Activated CD8-positive, alpha-beta memory T cell treated with anti-CD3 and anti-CD28 coated beads for 1 hour (primary cell): ENCODE measurements at places on chromosomes 12 and 14.

- DNase-seq = no peak
Observed at GRCh38 chr12:271161-271560, 8.5 kb upstream of the SLC6A13 start.

DNA sequence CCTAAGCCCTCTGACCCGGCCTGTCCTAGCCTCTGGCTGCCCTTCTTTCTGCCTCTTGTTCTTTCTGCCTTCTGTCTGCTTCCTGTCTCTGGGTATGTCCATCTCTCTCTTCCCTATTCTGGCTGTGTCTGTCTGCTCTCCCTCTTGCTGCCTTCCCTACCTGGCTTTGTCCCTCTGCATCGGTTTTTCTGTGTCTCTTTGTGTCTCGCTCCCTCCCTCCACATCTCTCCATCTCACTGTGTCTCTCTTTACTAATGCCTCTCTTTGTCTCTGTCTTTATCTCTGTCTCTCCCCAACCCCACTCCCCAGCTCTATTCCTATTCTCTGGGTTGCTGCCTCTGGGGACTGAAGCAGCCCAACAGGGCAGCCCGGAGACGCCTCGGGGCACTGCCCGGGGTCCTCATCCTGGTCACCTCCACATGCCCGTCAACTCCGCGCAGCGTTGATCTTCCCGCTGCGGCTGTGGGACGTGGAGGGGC is 10.1 kb downstream of the SHMT2 start:
- DNase-seq = no peak

- no peak for DNase-seq
Observed at GRCh38 chr12:54549774-54550451, 512 bp downstream of the PDE1B start.

- no peak for DNase-seq
Observed at GRCh38 chr14:22606380-22606779, 8.3 kb downstream of the ABHD4 start.

- DNase-seq = no peak
Observed at GRCh38 chr14:75711796-75712211, 50.8 kb downstream of the TTLL5 start.

DNA sequence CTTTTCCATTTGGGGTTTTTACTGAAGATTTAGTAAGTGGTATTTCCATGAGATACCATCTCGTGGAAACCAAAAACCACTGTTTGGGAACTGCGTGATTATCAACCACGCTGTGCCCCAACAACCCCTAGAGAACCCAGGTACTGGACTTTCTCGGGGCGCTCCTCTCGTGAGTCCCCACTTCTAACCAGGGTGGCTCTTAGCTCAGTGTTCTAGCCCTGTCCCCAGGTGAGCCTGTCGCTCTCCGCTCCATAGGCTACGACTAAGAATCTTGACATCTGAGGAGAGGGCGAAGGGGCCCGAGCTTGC is 686 bp downstream of the MCRS1 start:
- DNase-seq = no peak

GRCh38 chr12:15829949-15830348 is 40.8 kb upstream of the EPS8 start:
- DNase-seq = no peak

DNA sequence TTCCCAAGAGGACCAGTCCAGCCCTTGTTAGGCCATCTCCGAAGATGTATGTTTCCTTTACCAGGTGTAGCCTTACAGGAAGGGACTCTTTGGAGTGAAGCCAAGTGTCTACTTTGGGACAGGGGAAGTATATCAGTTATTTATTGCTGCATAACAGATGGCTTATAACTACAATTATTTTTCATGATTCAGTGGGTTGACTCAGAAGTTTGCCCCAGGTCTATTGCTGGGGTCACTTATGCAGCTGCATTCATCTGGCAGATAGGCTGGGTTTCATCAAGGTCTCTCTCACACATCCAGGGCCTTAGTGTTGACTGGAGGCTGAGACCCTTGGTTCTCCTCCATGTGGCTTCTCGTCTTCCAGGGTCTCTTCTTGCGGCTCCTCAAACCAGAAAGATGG is 170.1 kb downstream of the NRXN3 start:
- no peak for DNase-seq

GRCh38 chr12:41074473-41074769 is 113.7 kb upstream of the PDZRN4 start:
- DNase-seq = no peak

- no peak for DNase-seq
Observed at GRCh38 chr14:82719617-82720016, 1186.0 kb upstream of the SEL1L start.

GRCh38 chr14:74437496-74438053 is 11.6 kb upstream of the SYNDIG1L start:
- DNase-seq = no peak
